Natural killer cell (primary cell): ENCODE measurements at places on chromosomes 7 and 10. TPM values are rescaled to one million over a fixed set of nuclear protein-coding genes. Genes with fewer than 3 reads are reported as not detected.

DNA sequence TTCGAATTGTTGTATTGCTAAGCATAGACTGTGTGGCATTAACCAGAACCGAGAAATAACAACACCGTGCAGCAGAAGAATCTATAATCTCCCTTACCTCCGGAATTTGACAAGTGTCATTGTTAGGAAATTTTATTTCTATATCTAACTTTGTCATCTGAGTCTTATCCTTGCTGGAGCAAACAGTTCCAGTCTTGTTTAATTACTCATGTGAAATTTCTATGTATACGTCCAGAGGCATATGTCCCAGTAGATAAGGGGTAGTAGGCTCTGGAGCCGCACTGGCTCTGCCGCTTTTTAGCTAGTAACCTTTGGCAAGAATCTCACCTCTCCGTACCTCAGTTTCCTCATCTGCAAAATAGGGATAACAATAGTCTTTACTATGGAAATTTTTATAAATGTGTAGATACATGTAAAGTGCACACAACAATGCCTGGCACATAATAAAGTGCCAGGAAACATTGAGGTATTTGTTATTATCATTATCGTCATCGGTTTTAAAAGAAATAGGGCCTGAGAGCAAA is 228.6 kb downstream of the VTI1A start:
- H3K4me3 ChIP-seq, result no peak overlapping the region
- no peaks in the 10 kb centered on the region for H3K27me3 ChIP-seq
- H3K36me3 ChIP-seq, result peaks cover 5% of the 10 kb centered on the region
- DNase-seq, result no peak

- no peaks in the 10 kb centered on the region for H3K36me3 ChIP-seq
- no peak overlapping the region for H3K4me3 ChIP-seq
- H3K4me1 ChIP-seq, result peaks cover 15% of the 10 kb centered on the region
- no peak for DNase-seq
- no peak overlapping the region for H3K27ac ChIP-seq
Measured at GRCh38 chr7:123750389-123751230, 1.8 kb upstream of the WASL start.

CCDC201 gene
- total RNA-seq, result not detected

CLDN4 gene
- total RNA-seq, result 0.09 TPM

DNA sequence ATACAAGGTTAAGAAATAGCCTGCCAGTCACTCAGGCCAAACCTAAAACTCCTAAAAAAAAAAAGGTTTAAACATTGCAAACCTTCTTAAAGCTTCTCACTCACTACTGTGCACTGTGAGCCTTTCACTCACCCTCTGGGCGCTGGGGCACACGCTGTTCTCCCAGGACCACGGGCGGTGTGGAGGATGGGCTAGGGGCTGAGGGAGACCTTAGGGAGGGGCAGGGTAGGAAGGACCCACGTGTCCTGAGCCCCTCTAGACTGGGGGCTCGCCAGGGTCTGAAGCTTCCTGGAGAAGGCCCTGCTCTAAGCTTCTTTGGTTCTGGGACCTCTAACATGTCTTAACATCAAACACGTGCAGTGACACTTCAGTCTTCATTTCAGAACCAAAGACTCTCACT is 569.8 kb downstream of the DNAJB6 start:
- H3K27me3 ChIP-seq, result no peaks in the 10 kb centered on the region
- H3K27ac ChIP-seq, result no peak overlapping the region
- H3K4me3 ChIP-seq, result no peak overlapping the region
- no peak for DNase-seq
- no peaks in the 10 kb centered on the region for H3K4me1 ChIP-seq
- no peaks in the 10 kb centered on the region for H3K36me3 ChIP-seq

GRCh38 chr10:109913306-109913892 is 9.9 kb downstream of the XPNPEP1 start:
- no peaks in the 10 kb centered on the region for H3K27me3 ChIP-seq
- DNase-seq, result no peak
- H3K36me3 ChIP-seq, result no peaks in the 10 kb centered on the region
- peaks cover 36% of the 10 kb centered on the region for H3K4me1 ChIP-seq

SEMA3E gene
- total RNA-seq, result not detected

KEL gene
- total RNA-seq, result 0.61 TPM

TMEM130 gene
- not detected for total RNA-seq

HNRNPH3 gene
- total RNA-seq, result 132 TPM
